Bronchial smooth muscle cell (primary cell): ENCODE measurements at places on chromosomes 2 and 18. TPM values are rescaled to one million over a fixed set of nuclear protein-coding genes. Genes with fewer than 3 reads are reported as not detected.

Gene RUFY4
- total RNA-seq: not detected in 2 replicates

Gene CYTIP
- total RNA-seq: 0.16 TPM in 1 of 2 replicates, not detected in the other

Gene LCLAT1
- 7.7 and 8.1 TPM in 2 replicates for total RNA-seq

Gene TBR1
- total RNA-seq: not detected in 2 replicates

Gene CCDC102B
- 5.3 and 15.0 TPM in 2 replicates for total RNA-seq

Gene LOXL3
- total RNA-seq: 23.6 and 30.0 TPM in 2 replicates

Gene PDE11A
- total RNA-seq: under 0.01 and 0.09 TPM in 2 replicates

Gene CRACDL
- total RNA-seq: not detected in 2 replicates

Gene DPYSL5
- not detected in 2 replicates for total RNA-seq

Gene ZEB2
- 38.0 and 84.7 TPM in 2 replicates for total RNA-seq

Gene AQP4
- total RNA-seq: not detected in 2 replicates

Gene SCN3A
- 0.17 and 0.47 TPM in 2 replicates for total RNA-seq

Gene GLI2
- 4.0 and 4.7 TPM in 2 replicates for total RNA-seq

Gene SPATA3
- total RNA-seq: not detected in 2 replicates

Gene GBX2
- total RNA-seq: not detected in 2 replicates

Gene SERPINB13
- total RNA-seq: 0.16 TPM in 1 of 2 replicates, not detected in the other

Gene BMP10
- not detected in 2 replicates for total RNA-seq

Gene DOCK10
- total RNA-seq: 15.1 and 29.5 TPM in 2 replicates

Gene PJVK
- total RNA-seq: 3.3 and 3.4 TPM in 2 replicates

Gene COLEC12
- 64.0 and 144 TPM in 2 replicates for total RNA-seq

Gene ASB1
- 18.4 and 28.1 TPM in 2 replicates for total RNA-seq

Gene MARCHF4
- under 0.01 and 0.32 TPM in 2 replicates for total RNA-seq

Gene COBLL1
- 1.1 and 2.5 TPM in 2 replicates for total RNA-seq

Gene NEB
- total RNA-seq: under 0.01 and 0.09 TPM in 2 replicates

Gene FBXO48
- total RNA-seq: 0.26 and 0.32 TPM in 2 replicates

Gene IL36G
- not detected in 2 replicates for total RNA-seq

Gene AFF3
- under 0.01 and 0.34 TPM in 2 replicates for total RNA-seq

Gene TMEM178A
- 0.69 and 2.7 TPM in 2 replicates for total RNA-seq

Gene ANKMY1
- 4.8 and 4.9 TPM in 2 replicates for total RNA-seq

Gene PIEZO2
- 1.3 and 3.3 TPM in 2 replicates for total RNA-seq

Gene SLC66A2
- total RNA-seq: 35.8 and 48.9 TPM in 2 replicates

Gene SLC8A1
- 35.1 and 82.7 TPM in 2 replicates for total RNA-seq

Gene TGIF1
- 74.7 and 80.4 TPM in 2 replicates for total RNA-seq

Gene PLEKHA3
- 2.5 and 4.6 TPM in 2 replicates for total RNA-seq

Gene CFAP65
- total RNA-seq: under 0.01 TPM in 1 of 2 replicates, not detected in the other

Gene DPP4
- total RNA-seq: 41.4 and 48.4 TPM in 2 replicates

Gene INPP5D
- total RNA-seq: 0.86 and 1.3 TPM in 2 replicates

Gene TOGARAM2
- total RNA-seq: 0.09 and 0.47 TPM in 2 replicates

Gene ALMS1
- 8.2 and 9.4 TPM in 2 replicates for total RNA-seq

Gene NT5C1B
- total RNA-seq: not detected in 2 replicates

Gene CDK5R2
- total RNA-seq: not detected in 2 replicates

Gene SAP130
- total RNA-seq: 2.0 and 3.6 TPM in 2 replicates

Gene NGEF
- 1.9 and 11.2 TPM in 2 replicates for total RNA-seq

Gene ASB18
- total RNA-seq: not detected in 2 replicates

Gene IL36A
- not detected in 2 replicates for total RNA-seq

Gene UGT1A6
- total RNA-seq: not detected in 2 replicates

Gene EML6
- total RNA-seq: 0.17 and 0.63 TPM in 2 replicates

Gene CIB4
- not detected in 2 replicates for total RNA-seq

Gene PID1
- total RNA-seq: 38.8 and 47.7 TPM in 2 replicates

Gene GPD2
- 34.0 and 44.8 TPM in 2 replicates for total RNA-seq

Gene SP9
- total RNA-seq: not detected in 2 replicates

Gene ST8SIA5
- total RNA-seq: 0.16 TPM in 1 of 2 replicates, not detected in the other
